WTC11 (cell line): ENCODE measurements at places on chromosomes 16 and 17. TPM values are rescaled to one million over a fixed set of nuclear protein-coding genes. Genes with fewer than 3 reads are reported as not detected.

GRCh38 chr17:51572115-51572514 is 311.8 kb downstream of the UTP18 start:
- H3K27me3 ChIP-seq, result peaks cover 14% of the 10 kb centered on the region
- H3K36me3 ChIP-seq, result peaks cover 22% of the 10 kb centered on the region
- H3K4me3 ChIP-seq, result no peak overlapping the region
- no peaks in the 10 kb centered on the region for H3K4me1 ChIP-seq

DNA sequence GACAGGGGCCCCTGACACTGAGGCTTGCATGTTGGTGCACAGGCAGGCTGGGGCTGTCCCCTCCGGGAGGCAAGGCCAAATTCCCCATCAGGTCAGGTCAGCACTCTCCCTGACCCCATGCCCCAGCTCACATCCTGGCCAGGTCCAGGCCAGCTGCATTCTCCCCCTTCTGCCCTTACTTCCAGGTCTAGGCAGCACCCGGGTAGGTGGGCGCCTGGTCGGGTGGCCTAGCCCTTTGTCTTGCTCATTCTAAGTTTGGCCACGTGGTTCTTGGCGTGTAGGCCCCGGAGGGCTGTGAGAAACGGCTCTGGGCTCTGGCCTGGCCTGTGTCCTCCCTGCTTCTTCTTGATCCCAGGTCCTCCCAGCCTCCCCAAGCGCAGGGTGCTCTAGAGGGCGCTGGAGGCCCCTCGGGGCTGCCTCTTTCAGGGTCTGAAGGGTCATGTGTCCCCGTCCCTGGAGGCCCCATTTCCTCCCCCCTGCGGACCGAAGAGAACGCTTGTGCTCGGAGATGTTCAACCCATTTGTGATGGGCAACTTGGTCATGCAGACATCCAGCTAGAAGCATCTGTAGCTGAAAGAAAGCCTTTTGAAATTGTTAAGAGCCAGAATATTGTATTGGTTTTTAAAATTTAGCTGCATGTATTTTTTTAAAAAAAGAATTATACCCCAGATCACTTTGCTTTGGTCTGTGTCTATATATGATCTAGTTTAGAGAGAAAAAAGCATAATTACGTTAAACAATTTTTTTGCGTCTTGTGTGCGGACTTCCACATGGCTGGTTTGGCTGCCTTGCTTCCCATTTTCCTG is 6.7 kb downstream of the BAHCC1 start:
- peaks cover 70% of the 10 kb centered on the region for H3K4me1 ChIP-seq
- peak overlapping the region; percentile 77 for H3K27ac ChIP-seq
- peaks cover 88% of the 10 kb centered on the region for H3K27me3 ChIP-seq
- H3K36me3 ChIP-seq, result no peaks in the 10 kb centered on the region
- DNase-seq, result peak; percentile 71
- H3K4me3 ChIP-seq, result peak overlapping the region; percentile 74

DNA sequence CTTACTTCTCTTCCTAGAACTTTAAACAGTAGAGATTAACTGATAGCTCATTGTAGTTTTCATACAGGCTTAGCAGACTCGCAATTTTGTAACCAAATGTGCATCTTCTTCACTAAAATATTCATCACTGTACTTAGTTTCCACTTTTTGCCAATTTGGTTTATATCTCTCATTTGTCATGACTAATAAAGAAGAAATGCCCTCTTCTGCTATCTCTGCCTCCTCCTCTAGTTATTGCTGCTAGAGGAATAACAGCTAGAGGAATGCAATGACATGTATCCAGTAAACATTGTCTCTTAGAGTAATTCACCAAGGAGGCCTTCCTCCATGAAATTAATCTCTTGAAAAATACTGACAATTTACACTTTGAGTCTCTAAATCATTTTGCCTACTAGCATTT is 115.5 kb upstream of the COX10 start:
- no peaks in the 10 kb centered on the region for H3K36me3 ChIP-seq
- no peak for DNase-seq
- no peak overlapping the region for H3K27ac ChIP-seq
- no peaks in the 10 kb centered on the region for H3K4me1 ChIP-seq
- H3K27me3 ChIP-seq, result no peaks in the 10 kb centered on the region
- no peak overlapping the region for H3K4me3 ChIP-seq

DNA sequence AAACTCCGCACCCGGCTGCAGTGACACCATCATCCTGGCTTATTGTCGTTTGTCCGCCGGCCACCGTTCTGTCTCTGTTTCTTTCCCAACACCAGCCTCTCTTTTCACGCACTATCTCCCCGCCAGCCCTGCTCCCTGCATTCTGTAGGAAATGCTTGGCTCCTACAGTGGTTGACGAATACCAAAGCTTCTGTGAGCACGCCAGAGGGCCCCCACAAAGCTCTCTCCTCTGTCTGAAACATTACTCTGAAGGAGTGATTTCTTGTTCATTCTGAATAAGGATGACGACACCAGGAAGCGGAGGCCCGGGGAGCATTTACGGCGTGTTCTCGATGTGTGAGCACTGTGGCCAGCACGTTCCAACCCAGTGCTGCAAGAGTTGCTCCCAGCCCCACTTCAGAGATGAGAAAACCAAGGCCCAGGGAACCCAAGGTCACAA is 58.8 kb downstream of the ADCY9 start:
- H3K36me3 ChIP-seq, result peaks cover 10% of the 10 kb centered on the region; the same call in 1 of the 2 replicates
- no peaks in the 10 kb centered on the region for H3K27me3 ChIP-seq
- no peak overlapping the region for H3K4me3 ChIP-seq

DNA sequence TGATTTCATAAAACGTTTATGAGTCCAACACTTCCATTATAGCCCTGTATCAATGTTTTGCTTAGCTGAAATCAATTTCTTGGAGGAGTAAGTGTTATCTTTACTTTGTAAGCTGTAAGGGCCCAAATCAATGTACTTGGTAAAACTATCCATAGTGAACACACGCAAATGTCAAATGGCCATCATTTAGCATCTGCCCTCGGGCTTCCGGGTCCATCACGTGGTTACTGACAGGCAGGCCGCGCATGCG is 687 bp upstream of the NARF start:
- peak overlapping the region; percentile 94 for H3K4me3 ChIP-seq
- H3K27me3 ChIP-seq, result peaks cover 3% of the 10 kb centered on the region; the same call in 1 of the 2 replicates
- peaks cover 34% of the 10 kb centered on the region for H3K36me3 ChIP-seq
- H3K4me1 ChIP-seq, result peaks cover 14% of the 10 kb centered on the region
- DNase-seq, result no peak
- H3K27ac ChIP-seq, result peak overlapping the region; percentile 92

The HNF1B gene
- total RNA-seq, result 0.14 to 0.26 TPM (median 0.23 TPM) in 3 replicates

The ST6GALNAC1 gene
- 0.13 to 0.37 TPM (median 0.16 TPM) in 3 replicates for total RNA-seq

- no peak for DNase-seq
- peaks cover 12% of the 10 kb centered on the region for H3K4me1 ChIP-seq
- H3K36me3 ChIP-seq, result peaks cover 45% of the 10 kb centered on the region
- H3K27ac ChIP-seq, result no peak overlapping the region
- H3K27me3 ChIP-seq, result no peaks in the 10 kb centered on the region
Observed at GRCh38 chr17:42568341-42569111, 1.6 kb downstream of the MLX start.

GRCh38 chr16:21161211-21161610 is 2.7 kb downstream of the LDAF1 start:
- peaks cover 28% of the 10 kb centered on the region for H3K4me1 ChIP-seq
- peaks cover 39% of the 10 kb centered on the region for H3K36me3 ChIP-seq
- H3K27ac ChIP-seq, result no peak overlapping the region
- DNase-seq, result no peak
- peaks cover 9% of the 10 kb centered on the region for H3K27me3 ChIP-seq
- H3K4me3 ChIP-seq, result no peak overlapping the region

DNA sequence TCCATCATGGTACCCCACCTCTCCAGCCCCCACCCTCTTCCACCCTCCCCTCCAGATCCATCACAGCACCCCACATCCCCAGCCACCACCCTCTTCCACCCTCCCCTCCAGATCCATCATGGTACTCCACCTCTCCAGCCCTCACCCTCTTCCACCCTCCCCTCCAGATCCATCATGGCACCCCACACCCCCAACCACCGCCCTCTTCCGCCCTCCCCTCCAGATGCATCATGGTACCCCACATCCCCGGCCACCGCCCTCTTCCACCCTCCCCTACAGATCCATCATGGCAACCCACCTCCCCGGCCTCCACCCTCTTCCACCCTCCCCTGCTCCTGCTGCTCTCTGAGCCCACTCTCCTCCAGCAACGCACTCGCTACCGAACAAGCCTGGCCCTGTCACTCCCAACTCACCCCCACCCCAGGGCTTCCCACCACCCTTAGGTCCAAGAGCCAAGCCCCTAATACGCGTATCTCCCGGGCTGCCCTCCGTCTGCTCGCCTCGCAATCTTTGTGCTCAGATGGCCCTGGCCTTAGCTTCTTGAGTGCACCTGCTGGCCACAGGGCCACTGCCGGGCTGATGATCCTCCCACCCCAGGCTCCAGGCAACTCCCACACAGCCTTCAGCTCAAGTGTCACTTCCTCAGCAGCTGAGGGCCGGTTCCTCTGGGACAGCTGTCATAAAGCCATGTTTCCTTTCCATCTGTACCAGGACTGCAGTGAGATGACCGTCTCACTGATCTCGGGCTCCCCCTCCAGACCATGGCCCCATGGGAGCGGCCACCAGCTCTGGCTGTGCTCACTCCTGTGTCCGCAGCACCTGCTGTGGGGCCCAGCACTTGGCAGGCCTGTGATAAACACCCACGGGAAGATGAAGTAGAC is 25.5 kb downstream of the KDM8 start:
- no peak overlapping the region for H3K4me3 ChIP-seq
- H3K36me3 ChIP-seq, result no peaks in the 10 kb centered on the region
- H3K27ac ChIP-seq, result no peak overlapping the region
- H3K4me1 ChIP-seq, result no peaks in the 10 kb centered on the region

DNA sequence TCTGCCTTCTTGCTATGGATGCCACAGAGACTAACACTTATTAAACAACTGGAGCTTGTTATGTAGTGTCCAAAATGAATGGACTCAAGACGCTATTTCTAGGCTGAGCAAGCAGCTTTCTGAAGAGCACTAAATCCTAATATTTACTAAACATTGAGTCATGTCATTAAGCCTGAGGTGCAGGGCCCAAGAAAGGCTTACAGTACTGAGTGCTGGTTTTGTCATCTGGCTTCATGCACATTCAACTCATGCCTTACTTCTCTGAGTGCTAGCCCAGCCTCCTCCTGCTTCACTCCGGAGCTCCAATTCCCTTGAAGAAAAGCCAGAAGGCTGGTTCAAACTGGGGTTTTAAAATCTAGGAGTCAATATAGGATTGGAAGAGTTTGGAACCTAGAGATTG is 363.3 kb upstream of the CDH5 start:
- H3K4me3 ChIP-seq, result no peak overlapping the region
- H3K27ac ChIP-seq, result no peak overlapping the region
- H3K4me1 ChIP-seq, result peaks cover 21% of the 10 kb centered on the region

GRCh38 chr16:11389631-11390565 is 44.6 kb downstream of the RMI2 start:
- no peaks in the 10 kb centered on the region for H3K36me3 ChIP-seq
- peaks cover 2% of the 10 kb centered on the region; the same call in 1 of the 2 replicates for H3K27me3 ChIP-seq
- no peak for DNase-seq
- peak overlapping the region; percentile 90; the same call in 1 of the 2 replicates for H3K27ac ChIP-seq
- no peak overlapping the region for H3K4me3 ChIP-seq

The HAS3 gene
- 54.4 to 66.9 TPM (median 56.0 TPM) in 3 replicates for total RNA-seq

DNA sequence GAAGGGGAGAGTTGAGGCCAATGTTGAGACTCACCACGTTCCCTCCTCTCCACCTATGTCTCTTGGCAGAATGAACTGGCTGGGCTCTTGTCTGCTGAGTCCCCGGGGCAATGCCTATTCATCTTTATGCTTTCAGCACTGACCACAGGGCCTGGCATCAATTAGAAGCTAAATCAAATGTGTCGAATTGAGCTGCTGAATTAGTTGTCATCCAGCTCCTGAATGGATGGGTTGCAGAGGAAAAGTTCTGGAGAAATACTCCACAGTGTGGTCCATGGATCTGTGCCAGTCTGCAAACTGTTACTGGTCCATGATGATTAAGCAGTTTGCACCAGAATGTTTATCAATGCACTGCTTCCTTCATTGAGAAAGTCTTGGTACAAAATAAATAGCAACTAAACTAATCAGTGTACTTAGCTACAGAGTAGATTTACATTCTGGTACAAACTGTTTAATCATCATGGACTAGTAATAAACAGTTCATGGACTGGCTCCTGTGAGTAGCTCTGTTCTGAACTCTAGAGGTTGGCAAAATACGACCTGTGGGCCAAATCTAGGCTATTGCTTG is 4.6 kb downstream of the CNGB1 start:
- DNase-seq, result no peak
- H3K27ac ChIP-seq, result no peak overlapping the region
- no peaks in the 10 kb centered on the region for H3K27me3 ChIP-seq
- H3K36me3 ChIP-seq, result no peaks in the 10 kb centered on the region
- H3K4me3 ChIP-seq, result no peak overlapping the region
- H3K4me1 ChIP-seq, result peaks cover 2% of the 10 kb centered on the region; the same call in 1 of the 2 replicates
